ENCODE measurements at places on chromosomes 3 and 15.

DNA sequence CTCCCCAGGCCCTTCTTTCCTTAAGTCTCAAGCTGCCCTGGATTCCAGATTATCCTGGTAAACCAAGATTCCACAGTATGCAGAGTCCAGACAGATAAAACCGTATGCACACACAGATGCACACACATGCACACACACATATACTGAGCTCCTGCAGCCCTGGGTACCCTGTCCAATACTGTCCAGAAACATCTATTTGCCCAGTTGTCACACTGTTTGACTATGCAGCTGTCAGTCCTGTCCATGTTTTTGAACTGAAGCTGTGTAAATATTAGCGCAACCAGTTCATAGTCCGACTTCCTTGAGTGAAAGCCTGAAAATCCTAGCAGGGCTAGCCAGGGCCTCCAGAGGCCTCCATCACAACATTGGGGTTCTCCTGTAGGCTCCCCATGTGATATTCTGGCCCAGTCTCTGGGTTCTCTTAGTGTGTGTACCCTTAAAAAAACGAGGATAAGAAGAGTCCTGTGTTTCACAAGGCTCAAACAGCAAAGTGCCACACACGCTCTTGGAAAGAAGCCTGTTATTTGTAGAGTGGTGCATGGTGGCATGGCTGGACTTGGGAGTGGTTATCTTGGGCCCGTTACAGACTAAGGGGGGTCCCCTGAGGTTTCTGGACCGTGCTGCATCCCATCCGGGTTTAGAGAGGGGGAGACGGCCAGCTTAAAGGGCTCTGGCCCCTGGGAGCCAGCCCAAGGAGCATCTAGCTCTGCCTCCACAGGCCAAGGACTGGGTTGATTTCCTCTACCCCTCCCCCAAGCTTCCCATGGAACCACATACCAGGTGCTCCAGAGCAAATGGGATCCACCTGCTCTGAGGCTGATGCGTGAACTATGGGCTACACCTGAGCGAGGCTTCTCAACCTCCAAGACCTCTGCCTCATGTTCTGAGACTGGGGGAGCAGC lies 108.3 kb downstream of the IQSEC1 start:
- no peak for DNase-seq

- no peak for DNase-seq
Measured at GRCh38 chr15:64865998-64866520, 24.3 kb downstream of the PLEKHO2 start.

DNA sequence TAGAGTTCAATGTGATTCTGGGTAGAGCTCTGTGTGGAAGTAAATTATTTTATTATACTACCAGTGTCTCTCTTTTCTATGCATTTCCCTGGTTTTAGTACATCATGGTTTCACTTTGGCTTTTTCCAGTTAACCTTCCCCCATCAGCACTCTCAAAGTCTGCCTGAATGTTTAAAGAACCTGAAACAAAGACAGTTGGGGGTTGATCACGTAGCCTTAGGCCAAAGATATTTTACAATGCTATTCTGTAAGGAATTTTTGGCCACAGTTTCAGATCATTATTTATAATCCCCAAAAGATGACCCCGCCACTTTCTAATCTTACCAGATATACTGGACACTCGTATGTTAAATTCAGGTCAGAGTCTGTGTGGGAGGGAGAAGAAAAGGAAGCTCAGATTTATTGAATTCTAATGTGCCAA lies 156.3 kb upstream of the TMC3 start:
- no peak for DNase-seq

- no peak for DNase-seq
Measured at GRCh38 chr3:48238531-48239085, 2.3 kb upstream of the ZNF589 start.

DNA sequence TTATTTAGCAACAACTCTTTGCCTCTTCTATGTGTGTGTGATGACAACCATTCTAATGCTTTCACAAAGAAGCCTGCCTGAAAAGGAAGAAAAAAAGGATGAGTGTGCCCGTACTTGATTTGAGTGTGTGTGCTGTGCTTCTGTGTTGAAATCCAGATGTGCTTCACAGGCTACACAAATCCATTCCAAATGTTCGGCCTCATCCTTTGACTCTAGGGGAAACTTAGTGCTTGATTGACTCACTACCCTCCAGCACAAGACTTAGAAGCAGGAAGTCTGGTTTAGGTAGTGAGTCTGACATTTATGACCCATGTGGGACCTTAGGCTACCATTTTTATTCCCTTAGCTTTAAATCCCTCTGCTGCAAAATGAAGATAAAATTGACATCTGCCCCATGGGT lies 108.8 kb upstream of the PLAAT1 start:
- DNase-seq = no peak

DNA sequence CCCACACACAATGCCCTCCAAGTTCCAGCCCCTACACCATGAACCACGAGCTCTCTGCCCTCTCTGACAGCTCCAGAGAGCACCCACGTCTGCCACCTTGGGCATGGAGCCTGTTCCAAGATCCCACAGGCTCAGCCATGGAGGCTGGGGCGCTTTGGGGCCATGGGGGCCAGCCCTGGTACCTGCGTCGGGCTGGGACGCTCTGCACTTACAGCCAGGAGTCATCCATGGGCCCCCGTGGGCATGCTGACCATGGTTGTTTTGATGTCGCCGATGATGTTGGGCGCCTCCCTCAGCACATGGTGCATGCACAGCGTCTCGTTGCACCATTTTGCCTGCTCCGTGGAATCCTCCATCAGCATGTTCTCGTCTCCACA lies 51.9 kb upstream of the UBE2Q2 start:
- DNase-seq = no peak

GRCh38 chr3:34676436-34676835 lies 878.0 kb downstream of the PDCD6IP start:
- DNase-seq = no peak
